GM12878 (cell line): ENCODE measurements at places on chromosomes 11 and 22. TPM values are rescaled to one million over a fixed set of nuclear protein-coding genes. Genes with fewer than 3 reads are reported as not detected.

CCDC116 gene
- total RNA-seq: 0.18 and 0.29 TPM in 2 replicates

MMP13 gene
- total RNA-seq: not detected in 2 replicates

DNA sequence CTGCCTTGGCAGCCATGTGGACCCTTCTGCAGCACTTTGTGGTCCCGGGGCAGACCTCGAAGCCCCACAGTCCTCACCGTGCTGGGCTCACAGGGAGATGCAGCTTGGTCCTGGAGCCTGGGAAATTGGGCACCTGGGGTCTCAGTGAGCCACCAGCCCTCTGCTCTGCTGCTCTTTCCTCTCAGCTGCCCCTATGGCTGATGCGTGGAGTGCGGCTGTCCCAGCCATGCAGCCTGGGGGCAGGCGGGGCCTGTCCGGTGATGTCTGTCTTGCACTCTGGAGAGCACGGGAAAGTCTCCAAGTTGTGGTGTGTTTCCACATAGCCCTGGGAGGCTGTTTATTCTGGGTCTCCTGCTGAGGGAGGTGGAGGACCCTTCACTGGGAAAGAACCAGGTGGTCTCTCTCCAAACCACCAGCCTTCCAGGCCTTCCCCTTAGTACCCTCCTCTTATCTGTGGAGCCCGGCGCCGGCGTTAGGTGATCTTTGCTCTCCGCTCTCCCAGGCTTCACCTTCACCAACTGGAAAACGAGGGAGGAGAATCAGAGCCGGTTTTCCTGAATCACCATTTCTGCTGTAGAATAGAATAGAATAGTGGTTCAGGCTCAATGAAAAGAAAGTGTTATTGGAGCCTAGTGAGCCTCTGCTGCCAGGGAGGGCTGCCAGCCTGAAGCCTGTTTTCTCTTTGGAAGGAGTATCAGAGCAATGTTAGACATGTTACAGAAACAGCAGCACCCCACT, 41.2 kb upstream of the GRAMD4 start:
- DNase-seq: no peak
- no peaks in the 10 kb centered on the region for H3K27me3 ChIP-seq
- H3K4me1 ChIP-seq: peaks cover 27% of the 10 kb centered on the region
- H3K36me3 ChIP-seq: no peaks in the 10 kb centered on the region

- no peak overlapping the region for H3K27ac ChIP-seq
- no peak overlapping the region for H3K4me3 ChIP-seq
- DNase-seq: no peak
- H3K4me1 ChIP-seq: no peaks in the 10 kb centered on the region
- no peaks in the 10 kb centered on the region for H3K36me3 ChIP-seq
- H3K27me3 ChIP-seq: no peaks in the 10 kb centered on the region; the same call in 1 of the 2 replicates
These were observed 9.7 kb upstream of the SOX10 start for GRCh38 chr22:37994049-37994448.

DNA sequence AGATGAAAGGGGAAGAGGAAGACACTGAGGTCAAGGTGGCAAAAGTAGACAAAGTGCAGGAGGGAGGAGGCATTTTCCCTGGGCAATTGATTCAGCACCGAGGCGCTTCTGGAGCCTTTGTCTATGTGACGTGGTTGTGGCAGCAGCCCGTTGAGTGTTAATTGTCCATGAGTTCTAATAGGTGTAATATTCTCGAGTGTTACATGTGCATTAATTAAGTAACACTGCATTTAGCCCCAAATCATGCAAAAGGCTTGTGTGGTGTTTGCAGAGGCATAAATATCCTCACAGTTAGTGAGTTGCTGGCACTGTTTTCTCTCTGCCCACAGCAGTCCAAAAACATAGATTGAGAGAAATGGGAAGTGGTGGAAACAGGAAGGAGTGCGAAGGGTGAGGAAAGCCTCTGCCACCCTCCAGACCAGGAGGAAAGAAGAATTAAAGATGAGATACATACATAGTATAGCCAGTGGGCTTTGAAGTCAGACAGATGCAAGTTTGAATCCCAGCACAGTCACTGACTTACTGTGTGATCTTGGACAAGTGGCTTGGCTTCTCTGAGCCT, 361.2 kb downstream of the MN1 start:
- no peak overlapping the region for H3K27ac ChIP-seq
- no peaks in the 10 kb centered on the region; the same call in 1 of the 2 replicates for H3K27me3 ChIP-seq
- DNase-seq: no peak

DNA sequence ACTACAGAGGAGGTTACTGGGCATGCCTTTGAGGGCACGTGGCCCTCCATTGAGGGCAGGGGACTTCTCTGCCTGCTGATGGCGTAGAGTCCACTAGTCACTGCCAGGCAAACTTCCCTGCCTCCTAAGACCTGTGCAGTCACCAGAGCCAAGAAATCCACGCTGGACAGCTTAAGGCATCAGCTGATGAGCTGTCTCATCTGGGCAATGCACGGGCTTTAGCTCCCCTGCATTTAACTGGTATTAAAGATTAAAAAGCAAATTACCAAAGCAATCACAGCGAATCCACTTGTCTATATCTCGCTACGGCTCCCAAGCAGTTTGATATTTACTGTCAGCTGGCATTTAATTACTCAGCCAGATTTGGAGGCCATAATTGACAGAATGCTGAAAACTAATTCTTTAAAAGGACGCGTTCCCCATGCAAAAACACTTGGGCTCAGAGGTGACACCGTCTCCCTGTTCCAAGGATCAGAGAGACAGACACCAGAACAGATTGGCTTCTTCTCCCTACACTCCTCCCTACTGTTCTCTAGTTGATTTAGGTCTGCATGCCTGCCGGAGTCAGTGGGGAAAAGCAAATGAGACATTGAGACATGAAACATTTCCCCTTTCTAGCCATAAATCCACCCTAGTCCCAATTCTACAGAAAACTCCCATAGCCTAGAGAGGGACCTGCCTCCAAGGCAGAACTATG, 68.5 kb downstream of the SPATA19 start:
- no peaks in the 10 kb centered on the region for H3K27me3 ChIP-seq
- no peaks in the 10 kb centered on the region for H3K36me3 ChIP-seq
- no peak overlapping the region for H3K4me3 ChIP-seq
- no peak for DNase-seq
- no peaks in the 10 kb centered on the region for H3K4me1 ChIP-seq

DNA sequence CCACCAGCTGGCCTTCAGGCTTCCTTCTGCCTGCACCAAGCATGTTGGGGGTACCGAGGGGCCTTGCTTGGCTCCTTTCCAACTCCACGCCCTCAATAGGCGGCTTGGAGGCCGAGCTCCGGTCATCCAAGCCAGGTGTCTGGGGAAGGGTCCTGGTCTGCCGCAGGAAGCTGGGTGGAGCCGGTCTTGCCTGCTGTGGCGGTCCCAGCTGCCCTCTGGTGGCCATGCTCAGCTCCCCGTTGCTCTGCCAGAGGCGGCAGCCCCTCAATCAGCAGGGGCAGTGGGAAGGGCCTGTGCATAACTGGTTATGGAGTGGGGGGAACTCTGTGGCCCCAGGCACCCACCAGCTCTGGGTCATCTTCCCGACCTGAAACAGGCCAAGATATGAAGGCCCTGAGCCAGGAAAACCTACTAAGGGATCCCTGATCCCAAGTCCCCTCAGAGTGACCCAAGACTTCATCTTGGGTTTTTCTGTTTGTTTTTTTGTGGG, 3.2 kb downstream of the ARVCF start:
- no peak overlapping the region for H3K27ac ChIP-seq
- no peak for DNase-seq
- H3K36me3 ChIP-seq: no peaks in the 10 kb centered on the region
- no peaks in the 10 kb centered on the region for H3K4me1 ChIP-seq
- peaks cover 12% of the 10 kb centered on the region; the same call in 1 of the 2 replicates for H3K27me3 ChIP-seq

DNA sequence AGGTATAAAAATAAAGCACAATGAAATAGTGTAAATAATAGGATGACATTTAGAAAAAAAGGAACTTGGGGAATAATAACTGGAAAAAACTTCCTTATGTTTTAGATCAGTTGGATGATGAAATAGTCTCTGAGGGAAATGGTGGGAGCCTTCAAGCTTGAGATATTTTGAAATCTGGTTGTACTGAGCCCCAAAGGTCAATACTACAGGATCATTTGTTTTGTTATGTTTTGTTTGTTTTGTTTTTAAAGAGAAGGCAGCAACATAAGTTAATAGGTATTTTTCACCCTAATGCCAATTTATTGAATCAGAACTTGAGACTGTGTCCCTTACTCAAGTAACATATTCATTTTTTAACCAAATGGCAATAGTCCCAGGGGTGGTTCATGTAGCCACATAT, 393.1 kb downstream of the ETS1 start:
- no peaks in the 10 kb centered on the region for H3K36me3 ChIP-seq
- peaks cover 7% of the 10 kb centered on the region; the same call in 1 of the 2 replicates for H3K27me3 ChIP-seq
- H3K27ac ChIP-seq: no peak overlapping the region
- H3K4me1 ChIP-seq: no peaks in the 10 kb centered on the region
- DNase-seq: no peak

GRCh38 chr11:16610738-16611388, 127.6 kb upstream of the C11orf58 start:
- H3K27ac ChIP-seq: no peak overlapping the region
- no peaks in the 10 kb centered on the region for H3K36me3 ChIP-seq
- no peak overlapping the region for H3K4me3 ChIP-seq

DNA sequence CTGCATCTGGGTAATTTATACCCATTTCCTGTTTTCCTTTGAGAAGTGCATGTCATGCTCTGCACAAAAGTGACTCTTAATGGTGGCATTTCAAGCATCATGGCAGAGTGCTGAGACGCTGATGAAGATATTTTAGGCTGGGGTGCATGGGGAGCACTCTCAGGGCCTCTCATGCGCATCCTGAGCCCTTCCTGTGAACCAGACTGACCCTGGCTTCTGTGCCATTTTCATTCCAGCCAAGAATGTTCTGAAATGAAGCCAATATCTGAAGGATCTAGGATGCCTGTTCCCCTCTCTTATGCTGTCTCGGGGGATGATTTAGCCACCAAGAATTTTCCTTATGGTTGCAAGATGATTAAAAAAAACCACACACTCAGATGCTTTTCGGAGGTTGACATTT, 61.5 kb downstream of the MIAT start:
- H3K27me3 ChIP-seq: no peaks in the 10 kb centered on the region
- no peak for DNase-seq
- H3K27ac ChIP-seq: no peak overlapping the region

DNA sequence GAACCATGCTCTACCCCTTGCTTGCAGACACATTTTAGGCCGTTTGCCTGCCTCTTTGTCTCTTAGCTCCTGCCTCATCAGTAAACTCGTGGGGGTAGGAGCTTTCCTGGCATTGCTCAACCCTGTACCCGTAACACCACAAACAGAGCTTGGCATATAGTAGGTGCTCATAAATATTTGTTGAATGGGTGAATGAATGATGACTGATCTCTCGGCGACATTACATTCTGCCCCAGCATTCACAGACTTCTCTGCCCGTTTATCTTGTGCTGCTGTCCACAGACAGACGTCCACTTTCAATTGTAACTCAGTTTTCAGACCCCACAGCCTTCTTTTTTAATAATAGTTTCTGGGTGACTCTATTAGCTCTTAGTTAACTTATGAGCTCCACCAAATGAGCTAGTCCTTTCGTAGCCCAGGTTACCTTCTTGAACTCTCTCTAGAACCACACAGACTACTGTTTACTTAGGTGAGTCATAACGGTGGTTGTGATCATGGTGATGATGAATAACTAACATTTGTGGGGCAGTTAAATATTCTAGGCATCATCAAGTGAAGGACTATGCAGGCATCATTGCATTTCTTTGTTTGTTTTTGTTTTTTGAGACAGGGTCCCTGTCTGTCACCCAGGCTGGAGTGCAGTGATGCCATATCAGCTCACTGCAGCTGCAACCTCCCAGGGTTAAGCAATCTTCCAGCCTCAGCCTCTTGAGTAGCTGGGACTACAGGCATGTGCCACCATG, 188.4 kb downstream of the ADAMTS15 start:
- no peaks in the 10 kb centered on the region for H3K27me3 ChIP-seq
- H3K36me3 ChIP-seq: no peaks in the 10 kb centered on the region
- H3K4me1 ChIP-seq: no peaks in the 10 kb centered on the region
- H3K4me3 ChIP-seq: no peak overlapping the region
- DNase-seq: no peak

DNA sequence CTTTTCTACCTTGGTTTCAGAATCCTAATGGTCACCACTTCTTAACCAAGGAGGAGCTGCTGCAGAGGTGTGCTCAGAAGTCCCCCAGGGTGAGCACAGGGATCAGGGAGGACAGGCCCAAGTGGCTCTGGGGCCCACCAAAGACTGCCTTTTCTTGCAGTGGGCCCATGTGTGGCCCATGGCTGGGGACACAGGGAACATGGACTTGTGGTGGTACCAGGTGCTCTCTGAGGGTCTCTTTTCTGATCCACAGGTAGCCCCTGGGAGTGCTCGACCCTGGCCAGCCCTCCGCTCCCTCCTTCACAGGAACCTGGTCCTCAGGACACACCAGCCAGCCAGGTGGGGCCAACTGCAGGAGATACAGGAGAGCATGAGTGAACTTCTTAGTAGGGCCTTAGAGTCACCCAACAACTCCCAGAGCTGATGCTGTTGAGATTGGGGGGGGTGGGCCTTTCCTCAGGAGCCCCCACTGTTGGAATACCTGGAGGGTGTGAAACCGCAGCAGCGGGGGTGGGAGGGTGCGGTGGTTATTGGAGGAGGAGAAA, 2.0 kb downstream of the MUS81 start:
- DNase-seq: no peak
- H3K27me3 ChIP-seq: no peaks in the 10 kb centered on the region
- peaks cover 15% of the 10 kb centered on the region for H3K4me1 ChIP-seq
- H3K36me3 ChIP-seq: peaks cover 18% of the 10 kb centered on the region

DNA sequence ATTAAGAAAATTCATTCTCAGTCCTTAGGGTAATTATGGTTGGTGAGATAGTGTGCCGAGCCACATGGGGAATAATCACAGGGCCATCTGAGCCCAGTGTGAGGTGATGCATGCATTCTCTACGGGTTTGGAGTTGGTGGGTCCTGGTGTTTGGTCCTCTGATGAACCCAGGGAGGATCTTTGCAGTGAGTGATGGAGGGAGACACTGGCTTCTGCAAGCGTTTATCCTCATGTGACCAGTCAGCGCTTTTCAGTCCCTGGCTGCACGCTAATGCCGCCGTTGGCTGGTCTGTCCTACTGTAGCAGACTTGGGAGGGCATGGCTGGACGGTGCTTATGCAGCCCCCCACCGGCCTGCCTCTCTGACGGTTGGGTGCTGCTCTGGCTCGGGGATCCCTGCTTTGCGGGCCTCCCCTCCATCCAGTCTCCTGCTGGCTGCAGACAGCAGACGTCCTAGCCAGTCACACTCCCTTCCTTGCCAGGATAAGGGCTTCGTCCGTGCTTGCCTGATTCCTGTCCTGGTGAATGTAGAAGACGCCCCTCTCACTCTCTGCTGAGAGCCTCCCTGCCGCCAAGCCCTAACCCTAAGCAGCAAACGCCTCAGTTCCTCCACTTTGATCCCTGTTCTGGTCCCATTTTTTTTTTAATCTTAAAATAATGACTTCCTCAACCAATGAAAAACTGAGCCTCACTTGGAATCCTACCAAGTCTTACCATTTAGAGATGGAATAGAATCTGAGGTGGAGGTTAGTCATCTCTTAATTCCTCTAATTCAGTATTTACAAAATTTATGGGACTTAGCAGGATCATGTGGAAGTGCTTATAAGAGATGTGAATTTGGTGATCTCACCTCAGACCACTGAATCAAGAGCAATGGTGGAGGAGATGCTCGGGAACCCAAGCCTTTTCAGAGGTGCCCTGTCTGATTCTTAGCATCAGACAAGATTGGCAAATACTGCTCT, 143.7 kb upstream of the SORL1-AS1 start:
- DNase-seq: no peak
- peaks cover 18% of the 10 kb centered on the region for H3K4me1 ChIP-seq
- no peak overlapping the region for H3K27ac ChIP-seq
- H3K36me3 ChIP-seq: peaks cover 16% of the 10 kb centered on the region
- no peaks in the 10 kb centered on the region for H3K27me3 ChIP-seq

- no peaks in the 10 kb centered on the region; the same call in 1 of the 2 replicates for H3K27me3 ChIP-seq
- no peak for DNase-seq
- H3K4me1 ChIP-seq: no peaks in the 10 kb centered on the region
- H3K36me3 ChIP-seq: no peaks in the 10 kb centered on the region
These were observed 5.2 kb downstream of the USP2 start for GRCh38 chr11:119376197-119376847.
